ENCODE measurements at places on chromosomes 16 and 17.

DNA sequence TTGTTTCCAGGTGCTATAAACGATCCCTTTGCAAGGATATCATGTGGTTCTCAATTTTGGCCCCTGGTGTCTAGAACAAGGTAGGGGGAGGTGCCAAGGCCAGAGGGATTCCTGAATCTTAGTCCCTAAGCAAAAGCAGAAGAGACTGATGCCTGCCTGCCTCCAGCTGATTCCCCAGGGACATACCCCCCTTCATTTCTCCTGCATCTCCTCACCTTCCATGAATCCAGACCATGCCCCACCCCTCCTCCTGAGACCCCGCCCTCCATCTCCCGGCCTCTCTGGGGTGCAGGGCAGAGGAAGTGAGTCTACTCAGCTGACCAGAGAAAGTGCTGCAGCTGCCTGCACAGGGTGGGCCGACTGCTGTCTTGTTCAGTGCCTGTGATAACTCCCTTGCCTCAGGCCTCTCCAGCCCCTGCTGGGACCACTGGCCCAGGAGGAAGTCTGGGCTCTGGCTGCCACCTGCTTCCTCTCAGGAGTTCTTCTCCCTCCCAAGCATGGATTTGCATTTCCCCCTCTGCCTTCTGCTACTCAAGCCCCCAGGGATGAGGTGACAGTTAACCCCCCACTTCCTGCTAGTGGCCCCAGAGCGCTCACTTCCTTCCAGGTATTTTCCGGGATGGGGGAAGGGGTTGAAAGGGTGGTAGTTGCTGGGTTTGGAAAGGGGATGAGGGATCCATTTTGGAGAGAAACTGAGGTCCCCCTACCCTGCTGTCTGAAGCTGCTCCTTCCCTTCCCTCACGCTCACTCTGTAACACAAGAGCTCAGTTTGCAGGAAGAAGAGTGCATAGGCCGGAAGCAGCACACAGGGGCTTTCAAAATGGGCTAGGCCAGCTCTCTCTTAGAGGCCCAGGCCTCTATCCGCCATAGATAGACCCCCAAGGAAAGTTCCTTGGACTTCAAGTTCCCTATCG is 10.5 kb upstream of the TSPOAP1 start:
- peak; percentile 93 for DNase-seq

GRCh38 chr17:8746501-8747236 is 2.0 kb upstream of the CCDC42 start:
- DNase-seq, result no peak

- no peak for DNase-seq
Observed at GRCh38 chr17:32777436-32777835, 99.5 kb downstream of the MYO1D start.

DNA sequence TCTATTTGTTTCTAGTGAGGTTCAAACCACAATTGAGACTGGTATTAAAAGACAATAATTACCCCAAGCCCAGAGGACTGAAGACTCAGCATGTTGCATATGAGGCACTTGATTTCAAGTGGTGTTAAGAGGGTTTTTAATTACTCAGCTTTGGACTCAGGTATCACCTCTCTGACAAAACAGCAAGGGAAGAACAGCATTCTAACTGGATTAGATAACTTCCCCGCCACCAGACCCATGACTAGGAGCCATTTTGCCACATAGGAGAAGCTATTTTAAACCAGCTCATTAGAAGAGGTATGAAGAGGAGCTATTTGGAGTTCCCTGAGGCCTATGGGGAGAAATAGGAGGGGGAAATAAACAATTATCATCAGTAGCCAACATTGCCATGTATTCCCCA is 226.1 kb upstream of the TOX3 start:
- no peak for DNase-seq

GRCh38 chr17:7834542-7834956 is 532 bp downstream of the KDM6B start:
- peak; percentile 60 for DNase-seq
